ENCODE measurements at places on chromosomes 2 and 18. TPM values are rescaled to one million over a fixed set of nuclear protein-coding genes. Genes with fewer than 3 reads are reported as not detected.

SLC30A3 gene
- total RNA-seq = not detected

SIGLEC15 gene
- total RNA-seq = 8.4 TPM

DNA sequence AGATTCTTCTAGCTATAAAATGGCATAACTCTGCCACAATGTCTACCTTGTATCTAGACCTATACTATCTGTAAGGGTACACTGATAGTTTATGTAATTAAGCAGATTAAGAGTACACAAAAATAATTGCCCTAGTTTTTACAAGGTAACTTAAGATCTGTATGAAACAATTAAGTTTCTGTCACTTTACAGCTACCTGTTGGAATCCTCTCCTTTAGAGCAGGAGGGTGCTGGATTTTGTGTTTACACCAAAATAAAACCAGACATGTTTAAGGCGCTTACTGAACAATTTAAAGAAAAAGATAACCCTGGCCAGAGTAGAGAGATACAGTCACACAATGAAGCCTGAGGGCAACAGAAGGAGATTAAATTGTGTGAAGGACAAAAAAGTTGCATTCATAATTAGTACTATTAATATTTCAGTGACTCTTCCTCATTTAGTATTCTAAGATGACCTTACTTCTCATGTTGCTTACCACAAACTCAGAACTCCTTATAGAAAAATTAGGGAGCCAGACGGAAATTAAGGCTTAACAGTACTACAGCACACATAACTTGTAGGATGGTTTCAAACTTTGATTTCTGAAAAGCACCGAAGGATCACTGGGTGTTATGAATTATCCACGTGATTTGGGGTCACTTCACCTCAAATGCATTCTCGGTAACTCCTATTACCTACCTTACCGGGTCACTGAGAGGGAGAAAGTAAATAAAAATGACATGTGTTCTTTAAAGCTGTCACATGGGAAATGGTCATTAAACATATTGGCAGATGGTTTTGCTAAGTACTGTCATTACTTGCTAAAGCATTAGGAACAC is 1.0 kb downstream of the DARS1 start:
- no peak for DNase-seq

DNA sequence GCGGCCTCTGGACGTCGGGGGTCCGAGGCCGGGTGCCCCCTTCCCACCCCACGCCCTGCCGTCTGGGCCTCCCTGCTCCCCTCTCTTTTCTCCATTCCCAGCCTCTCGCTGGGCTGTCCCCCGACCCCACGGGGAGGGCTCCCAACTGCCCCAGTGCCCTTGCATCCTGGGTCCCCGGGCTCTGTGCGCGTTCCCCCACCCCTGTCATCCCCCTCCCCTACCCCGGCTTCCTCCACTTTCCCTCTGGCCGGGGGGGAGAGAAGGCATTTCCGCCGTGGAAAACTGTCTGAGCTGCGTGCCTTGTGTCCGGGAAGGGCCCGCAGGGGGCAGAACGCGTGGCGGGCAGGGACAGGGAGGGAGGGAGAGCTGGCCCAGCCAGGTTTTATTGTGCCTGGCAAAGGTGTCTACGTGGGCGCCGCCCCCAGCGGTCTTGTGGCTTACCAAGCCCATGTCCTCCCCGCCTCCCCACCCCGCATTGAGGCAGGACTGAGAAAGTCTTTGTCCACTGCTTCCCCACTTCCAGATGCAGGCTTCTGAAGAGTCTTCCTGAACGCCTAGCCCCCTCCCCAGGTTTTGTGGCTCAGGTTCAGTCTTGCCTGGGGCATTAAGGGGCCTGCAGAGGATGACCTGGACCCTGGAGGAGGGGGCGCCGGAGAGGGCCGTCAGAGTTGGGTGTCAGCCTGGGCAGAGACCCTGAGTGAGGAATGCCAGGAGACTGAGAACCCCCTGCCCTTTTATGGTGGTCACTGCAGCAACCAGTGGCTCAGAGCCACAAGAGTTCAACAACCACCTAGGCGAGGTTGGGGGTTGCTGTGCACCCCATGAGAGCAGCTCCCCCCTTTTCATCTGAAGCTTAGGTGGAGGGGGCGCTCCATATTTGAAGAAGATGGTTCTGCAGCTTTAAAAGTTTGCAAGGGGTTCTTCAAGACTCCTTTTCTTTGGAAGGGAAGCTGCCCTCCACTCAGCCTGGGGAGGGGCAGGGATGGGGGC is 1.3 kb downstream of the ITM2C start:
- peak; percentile 75 for DNase-seq
